BJ (cell line): ENCODE measurements at places on chromosomes 13 and 19.

- no peak for DNase-seq
Measured at GRCh38 chr13:42548731-42549551, 25.0 kb upstream of the TNFSF11 start.

GRCh38 chr13:103099722-103100293 lies 33.6 kb upstream of the SLC10A2 start:
- no peak for DNase-seq

DNA sequence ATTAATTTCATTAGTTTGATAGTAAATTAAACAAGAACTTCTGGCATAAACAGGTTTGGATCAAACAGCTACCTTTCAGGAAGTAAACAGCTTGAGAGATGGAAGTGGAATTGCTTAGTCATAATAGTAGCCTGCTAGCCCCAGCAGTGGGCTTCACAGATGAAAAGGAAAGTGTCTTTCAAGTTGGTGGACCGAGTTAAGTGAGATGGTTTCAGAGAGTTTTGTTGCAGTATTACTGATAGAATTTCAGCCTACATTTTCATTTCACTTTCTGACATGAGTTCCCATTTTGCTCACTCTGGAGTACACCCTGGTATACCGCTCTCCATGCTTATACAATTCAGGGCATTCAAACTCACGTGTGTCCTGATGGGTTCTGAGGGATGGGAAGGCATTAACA lies 2.0 kb upstream of the PTOV1 start:
- no peak for DNase-seq

- DNase-seq, result no peak
Measured at GRCh38 chr19:50750010-50750409, 20.3 kb upstream of the GPR32 start.

DNA sequence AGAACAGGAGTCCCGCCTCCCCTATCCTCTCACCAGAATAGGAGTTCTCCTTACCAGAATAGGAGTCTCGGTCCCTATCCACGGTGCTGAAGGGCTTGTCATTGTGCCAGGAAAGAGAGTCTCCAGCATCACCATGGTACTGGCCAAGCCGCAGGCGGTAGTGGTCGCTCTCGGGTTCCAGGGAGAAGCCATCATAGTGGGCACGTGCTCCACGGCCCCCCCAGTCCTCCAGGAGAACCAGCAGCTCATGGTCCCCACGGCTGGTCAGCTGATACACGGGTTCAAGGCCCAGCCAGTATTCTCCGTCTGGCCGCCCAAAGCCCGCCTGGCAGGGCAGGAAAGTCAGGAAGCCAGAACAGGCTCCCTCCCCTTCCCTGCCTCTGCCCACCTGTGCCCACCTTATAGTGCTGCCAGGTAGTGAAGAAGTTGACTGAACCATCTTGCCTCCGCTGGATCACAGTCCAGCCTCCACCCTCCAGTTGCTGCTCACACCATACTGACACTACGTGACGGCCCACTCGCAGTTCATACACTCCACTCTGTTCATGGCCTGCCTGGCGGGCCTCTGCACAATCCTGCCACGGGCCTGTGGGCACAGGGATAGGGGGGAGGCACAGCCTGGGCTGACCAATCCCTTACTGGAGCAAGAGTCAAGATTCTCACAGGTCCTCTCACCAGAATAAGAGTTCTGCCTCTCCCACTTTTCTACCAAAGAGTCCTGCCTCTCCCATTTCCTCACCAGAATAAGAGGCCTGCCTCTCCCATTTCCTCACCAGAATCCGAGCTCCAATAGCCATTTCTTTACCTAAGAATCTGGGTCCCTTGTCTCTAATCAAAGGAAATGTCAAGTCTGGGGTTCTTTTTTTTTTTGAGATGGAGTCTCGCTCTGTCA lies 7.4 kb downstream of the SHFL start:
- DNase-seq, result no peak

DNA sequence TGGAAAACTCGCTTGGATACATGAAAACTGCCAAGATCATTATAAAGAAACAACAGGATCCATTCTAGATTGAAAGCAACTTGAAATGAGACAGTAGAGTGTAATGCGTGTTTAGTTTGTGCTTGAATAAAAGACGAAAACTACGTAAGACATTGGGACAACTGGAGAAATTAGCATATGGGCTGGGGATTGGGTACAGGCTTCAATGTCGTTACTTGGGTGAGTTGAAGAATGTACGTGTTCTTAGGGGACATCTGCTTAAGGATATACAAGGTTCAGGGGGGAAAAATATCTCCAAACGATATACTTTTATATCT lies 471 bp upstream of the ERVK3-1 start:
- no peak for DNase-seq

- no peak for DNase-seq
Measured at GRCh38 chr19:31610018-31610417, 260.8 kb upstream of the TSHZ3 start.

DNA sequence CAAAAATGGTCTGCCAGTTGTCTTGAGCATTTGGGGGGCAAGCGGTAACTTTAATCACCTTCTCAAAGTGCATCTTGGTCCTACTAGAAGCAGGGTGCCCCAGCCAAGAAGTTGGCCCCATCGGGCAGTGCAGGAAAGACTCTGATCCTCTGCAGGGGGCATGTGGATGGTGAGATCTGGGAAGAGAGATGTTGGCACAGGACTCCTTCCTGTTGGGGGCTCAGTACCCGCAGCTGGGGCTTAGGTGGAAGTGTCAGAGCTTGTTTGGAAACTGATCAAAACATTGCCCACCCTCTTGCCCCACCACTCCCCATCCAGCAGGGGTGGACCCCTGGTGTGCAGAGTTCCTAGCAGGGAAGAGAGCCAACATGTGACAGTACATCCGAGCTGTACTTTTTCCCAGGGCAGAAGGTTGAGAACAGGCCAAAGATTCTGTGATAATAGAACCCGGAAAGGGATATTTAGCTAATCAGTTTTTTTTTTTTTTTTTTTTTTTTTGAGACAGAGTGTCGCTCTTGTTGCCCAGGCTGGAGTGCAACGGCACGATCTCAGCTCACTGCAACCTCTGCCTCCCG lies 8.8 kb downstream of the RRAS start:
- DNase-seq, result no peak

GRCh38 chr19:12891553-12892021 lies 627 bp downstream of the GCDH start:
- no peak for DNase-seq

- no peak for DNase-seq
Measured at GRCh38 chr19:7701654-7702457, at the start of gene FCER2. Gene FCER2, minus strand, starts transcription at chr19:7702131. Its CDS starts 2,371 bp downstream, at chr19:7699760.

DNA sequence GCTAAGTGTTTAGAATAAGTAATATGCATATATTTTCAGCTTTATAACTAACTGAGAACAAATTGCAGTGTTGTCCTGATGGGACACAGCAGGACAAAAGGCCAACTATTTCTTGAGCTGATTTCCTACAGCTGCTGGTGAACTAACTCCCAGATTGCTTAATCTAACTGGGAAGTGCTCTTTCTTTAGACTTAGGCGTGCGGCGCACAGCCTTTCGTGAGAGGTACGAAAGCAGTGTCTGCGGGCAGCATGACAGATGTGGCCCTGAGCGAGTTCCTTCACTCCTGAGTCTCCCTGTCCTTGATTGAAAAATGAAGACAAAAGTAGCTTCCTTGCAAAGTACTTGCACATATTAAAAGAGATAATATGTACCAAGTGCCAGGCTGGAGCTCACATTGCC lies 47.3 kb upstream of the NPAS1 start:
- DNase-seq, result no peak

- DNase-seq, result no peak
Measured at GRCh38 chr19:47243364-47243775, 12.4 kb upstream of the BBC3 start.

- no peak for DNase-seq
Measured at GRCh38 chr13:43077906-43078305, 54.5 kb downstream of the DNAJC15 start.

DNA sequence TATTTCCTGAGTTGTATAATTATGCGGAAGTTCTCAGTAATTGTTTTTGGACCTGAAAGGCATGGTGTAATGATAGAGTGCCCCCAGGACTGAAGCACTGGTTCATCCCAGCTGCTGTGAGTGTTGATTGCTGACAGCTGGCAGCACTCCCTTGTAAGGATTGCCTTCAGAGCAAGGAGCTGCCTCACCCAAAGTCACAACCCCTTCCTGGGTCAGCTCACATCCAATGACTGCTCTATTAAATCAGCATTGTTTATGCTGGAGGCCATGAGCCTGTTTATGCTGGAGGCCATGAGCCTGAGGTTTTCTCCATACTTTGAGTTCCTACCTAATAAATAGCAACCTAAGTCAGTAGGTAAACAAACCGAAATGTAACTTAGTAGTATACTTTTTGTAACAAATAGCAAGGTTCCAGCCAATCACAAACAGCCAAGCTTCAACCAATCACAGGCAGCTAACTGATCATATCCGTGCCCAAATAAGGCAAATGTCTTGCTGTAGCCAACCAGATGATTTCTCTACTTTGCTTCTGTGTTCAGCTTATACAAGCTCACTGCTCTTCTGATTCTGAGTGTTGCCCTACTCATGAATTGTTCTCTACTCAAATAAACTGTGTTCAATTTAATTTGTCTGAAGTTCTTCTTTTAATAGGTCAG lies 11.7 kb upstream of the SPACA6 start:
- DNase-seq, result no peak

- DNase-seq, result no peak
Measured at GRCh38 chr13:27806744-27807387, 14.6 kb downstream of the GSX1 start.

DNA sequence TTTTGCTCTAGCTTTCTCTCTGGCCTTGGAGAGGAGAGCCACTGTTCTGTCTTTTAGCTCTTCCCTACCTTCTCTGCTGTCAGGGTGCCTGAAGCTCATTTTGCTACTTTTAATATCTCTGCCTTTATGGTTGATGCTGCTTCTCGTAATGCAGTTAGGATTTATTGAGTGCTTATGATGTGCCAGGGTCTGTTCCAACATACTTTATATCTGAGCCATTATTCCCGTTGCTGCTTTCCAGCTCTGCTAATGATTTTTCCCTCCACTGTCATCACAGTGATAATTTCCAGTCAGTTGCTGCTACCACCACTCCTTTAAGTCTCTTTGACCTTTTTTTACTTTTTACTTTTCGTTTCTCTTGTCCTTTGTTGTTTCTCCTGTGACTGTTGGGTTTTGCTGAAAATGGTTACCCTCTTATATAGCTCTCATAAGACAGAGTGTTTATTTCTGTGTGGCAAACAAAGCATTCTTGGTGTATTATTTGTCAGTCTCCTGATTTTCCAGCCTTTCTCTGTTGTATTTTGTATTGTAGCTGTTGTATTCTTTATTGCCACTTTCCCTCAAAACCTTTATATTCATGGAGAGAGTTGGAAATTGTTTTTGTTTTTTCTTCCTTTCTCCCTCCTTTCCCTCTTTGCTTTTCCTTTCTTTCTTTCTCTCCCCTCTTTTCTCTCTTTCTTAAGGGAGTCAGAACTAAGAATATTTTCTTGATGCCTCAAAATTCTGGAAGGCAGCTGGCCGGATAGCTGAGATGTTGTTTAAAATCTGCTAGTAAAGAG lies 37.4 kb downstream of the COG6 start:
- DNase-seq, result peak; percentile 9

DNA sequence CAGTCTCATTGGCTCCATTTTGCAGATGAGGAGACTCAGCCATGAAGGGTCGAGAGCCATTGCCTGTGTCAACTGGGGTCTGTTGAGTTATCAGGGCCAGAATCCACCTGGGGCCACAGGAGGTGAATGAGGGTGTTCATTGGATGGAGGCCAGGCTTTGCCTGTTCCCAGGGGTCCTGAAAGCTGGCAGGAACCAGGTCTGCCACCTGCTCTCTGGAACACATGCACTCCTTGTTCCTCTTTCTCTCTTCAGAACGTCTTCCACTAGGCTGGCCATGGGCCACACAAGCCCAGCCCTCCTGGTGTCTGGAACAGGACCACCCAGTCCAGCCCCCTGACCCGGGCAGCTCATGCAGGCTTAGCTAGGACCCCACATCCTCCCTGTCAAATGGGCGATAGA lies 21.1 kb downstream of the PPP1R37 start:
- DNase-seq, result no peak
